ENCODE measurements at places on chromosomes 1 and 21.

GRCh38 chr1:234540404-234540762, 61.4 kb upstream of the TARBP1 start:
- no peak for DNase-seq

DNA sequence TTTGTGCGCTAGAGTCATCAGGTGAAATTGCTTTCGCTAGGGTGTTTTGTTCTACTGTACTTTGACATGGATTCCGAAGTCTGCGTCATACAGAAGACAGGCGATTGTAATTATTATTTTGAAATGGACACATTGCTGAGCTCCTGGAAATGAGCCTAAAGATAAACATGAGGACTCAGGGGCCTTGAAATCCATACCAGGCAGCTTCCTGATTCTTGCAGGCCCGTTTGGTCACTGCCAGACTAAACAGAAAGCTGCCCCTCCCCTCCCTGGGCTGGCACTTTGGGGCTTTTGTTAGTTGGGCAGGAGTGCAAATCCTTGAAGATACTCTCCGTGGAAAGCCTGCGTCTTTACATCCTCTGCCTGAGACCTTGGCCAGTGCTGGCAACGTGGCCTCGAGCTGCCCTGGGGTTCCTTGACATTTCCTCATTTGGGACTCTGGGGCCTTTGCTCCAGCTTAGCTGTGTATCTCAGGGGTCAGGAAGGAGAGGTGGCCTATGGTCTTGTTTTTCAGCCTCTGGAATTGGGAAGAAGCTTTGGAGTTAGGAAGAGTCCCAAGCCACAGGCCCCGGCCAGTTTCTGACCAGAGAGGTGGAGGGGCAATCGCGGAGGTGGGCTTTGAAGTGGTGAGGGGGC, 26.9 kb upstream of the KCNE2 start:
- DNase-seq: no peak

DNA sequence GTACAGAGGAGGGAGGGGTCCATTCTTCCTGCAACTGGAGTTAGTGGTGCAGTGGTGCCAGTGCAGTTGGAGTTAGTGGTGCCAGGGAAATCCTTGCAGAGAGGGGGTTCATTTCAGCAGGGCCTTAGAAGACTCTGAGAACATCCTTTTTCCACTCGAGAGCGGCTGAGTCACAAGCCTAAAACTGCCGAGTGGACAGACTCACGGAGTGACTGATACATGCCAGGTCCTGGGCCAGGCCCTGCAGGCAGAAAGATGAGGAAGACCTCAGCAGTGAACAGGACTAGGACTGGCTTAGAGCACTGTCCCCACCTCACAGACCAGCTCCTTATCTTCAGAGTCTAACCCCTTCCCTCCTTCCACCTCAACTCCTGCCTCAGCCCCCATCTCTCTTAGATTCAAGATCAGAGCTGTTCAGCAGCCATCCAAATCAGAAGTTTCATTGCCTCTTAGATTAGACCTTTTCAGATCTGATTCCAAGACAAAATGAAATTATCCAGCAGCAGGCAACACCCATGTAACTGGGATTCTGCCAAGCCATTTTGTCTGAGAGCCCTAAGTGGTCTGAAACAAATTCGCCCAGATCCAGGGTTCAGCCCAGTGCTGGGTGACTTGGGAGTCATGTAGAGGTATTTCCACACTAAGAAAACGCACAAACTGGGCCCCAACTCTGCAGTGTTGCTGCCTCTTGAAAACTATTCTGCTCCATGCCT, 12.7 kb upstream of the IKBKE start:
- DNase-seq: no peak

DNA sequence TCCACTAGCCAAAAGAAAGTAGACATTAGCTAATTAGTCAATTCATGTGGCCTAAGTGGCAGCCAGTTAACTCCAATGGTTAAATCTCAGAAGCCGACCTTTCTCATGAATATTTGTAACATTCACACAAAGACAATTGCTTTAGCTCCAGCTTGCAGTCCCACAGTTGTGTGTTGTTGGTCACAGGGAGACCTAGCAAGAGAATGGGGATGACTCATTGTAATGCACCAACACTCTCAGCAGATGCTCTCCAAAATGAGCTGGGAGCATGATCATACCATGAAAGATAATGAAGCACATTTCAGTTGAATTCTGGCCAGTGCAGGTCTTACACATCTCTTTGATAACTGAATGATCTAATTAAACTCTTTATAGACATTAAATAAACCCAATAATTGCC, 160.4 kb downstream of the HLX start:
- DNase-seq: no peak

- no peak for DNase-seq
Measured at GRCh38 chr1:203756036-203756435, 8.9 kb upstream of the LAX1 start.

- DNase-seq: no peak
Measured at GRCh38 chr1:60848583-60849188, 233.7 kb upstream of the NFIA start.

DNA sequence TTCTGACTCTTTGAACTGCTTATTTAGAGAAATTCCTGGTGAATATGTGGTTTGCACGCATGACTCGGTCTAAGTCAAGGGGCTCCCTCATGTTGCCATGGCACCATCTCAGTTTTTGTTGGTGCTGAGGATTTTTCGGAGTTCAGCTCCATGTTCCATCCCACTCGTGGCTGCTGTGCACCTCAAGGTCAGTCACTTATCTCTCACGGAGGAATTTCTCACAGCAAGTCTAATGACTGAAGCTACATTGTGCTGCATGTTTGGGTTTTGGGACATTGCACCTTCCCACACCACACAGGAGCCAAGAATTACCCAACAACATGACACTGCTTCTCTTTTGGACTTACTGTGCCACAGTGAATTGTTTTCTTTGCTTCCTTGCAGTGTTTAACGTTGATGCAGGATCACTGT, 269.9 kb downstream of the NCAM2 start:
- DNase-seq: no peak

DNA sequence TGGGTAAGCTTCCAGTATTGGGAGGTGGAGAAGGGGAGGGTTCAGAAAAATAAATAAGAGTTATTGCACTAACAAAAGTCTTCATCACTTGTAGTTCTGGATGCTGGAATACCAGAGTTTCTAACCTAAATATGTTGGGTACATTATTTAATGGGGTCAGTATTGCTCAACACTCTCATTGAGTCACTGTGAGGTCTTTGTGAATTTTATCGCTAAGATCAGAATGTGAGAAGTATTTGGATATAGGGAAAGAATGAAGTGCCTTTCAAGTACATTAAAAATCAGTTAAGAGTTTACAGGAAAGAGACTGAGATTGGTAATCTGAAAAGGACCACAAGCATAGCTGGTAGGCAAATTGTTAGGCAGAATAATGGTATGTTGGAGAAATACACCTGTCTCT, 8.8 kb downstream of the SNRPE start:
- DNase-seq: no peak

DNA sequence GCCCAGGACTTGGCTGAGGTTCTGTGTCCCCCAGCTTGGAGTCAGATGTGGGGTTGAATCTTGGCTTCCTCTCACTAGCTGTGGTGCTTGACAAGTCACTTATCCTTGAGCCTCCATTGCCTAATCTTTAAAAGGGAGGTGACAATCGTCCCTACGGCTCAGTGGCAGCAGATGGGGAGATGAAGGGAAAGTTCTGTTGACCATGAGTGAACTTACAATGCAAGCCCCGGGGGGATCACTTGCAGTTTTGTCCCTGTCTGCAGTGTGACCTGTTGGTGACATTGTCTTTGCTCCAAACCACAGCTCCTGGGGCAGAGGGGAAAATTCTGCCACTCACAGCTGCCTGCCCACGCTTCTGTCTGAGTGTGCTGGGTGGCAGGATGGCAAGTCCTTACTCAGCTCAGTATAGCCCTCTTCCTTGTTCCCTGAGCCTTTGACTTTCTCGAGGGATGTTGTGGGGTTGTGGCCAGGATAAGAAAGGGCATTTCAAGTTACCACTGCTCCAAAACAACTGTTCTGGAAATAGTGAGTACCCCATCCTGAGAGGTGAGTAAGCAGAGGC, 1.7 kb downstream of the PCSK9 start:
- DNase-seq: no peak

DNA sequence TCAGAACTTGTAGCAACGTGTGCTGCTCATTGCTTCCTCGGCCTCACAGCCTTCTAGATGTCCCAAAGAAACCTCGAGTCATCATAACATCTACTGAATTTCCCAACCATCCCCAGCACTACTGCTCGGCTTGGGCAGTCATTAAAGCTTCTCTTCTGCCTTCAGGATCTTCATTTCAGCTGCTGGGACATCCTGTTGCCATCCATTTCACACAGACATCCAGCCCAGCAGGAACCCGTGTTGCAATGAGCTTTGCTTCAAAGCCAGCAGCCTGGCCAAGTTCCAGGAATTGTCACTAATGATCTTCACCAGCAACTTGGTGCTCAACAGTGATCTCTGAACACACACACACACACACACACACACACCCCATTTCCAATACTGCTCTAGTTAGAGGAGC, 18.5 kb downstream of the WLS start:
- DNase-seq: no peak

DNA sequence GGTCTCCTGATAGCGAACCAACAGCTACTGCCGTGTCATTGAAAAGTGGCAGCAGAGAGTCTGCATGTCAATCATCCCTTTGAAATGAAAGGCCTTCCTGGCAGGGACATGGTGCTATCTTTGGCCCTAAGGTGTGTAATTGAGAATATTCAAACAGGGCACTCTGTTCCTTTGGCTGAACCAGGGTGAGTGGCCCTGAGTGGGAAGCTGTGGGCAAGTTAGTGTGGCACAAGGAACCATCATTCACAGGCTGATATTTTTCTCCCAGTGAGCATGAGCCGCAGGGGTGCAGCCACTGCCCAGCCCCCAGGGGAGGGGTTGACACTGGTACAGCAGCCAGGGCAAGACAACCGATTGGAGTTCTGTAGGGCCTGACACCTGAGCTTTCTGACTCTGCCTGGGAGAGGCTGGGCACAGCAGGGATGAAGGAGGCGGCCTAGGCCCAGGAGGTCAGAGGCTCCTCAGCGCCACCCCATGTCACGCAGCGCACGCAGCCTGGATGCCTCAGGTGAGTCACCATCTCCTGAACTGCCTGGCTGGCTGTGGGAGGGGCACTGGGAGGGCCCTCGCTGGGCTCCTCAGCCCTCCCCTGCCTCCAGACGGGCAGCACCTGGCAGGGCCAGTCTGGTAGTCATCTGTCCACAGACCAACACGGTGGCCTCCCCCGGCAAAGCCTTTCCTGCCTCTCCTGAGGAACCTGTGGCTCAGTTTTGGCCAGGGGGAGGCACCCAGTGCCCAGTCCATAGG, 13.2 kb downstream of the QSOX1 start:
- no peak for DNase-seq

- DNase-seq: peak; percentile 85
Measured at GRCh38 chr21:43727519-43728153, 8.7 kb downstream of the PDXK start.

GRCh38 chr21:15928196-15928595, 198.4 kb downstream of the USP25 start:
- no peak for DNase-seq

- DNase-seq: no peak
Measured at GRCh38 chr1:78079580-78079979, 33.8 kb downstream of the GIPC2 start.

DNA sequence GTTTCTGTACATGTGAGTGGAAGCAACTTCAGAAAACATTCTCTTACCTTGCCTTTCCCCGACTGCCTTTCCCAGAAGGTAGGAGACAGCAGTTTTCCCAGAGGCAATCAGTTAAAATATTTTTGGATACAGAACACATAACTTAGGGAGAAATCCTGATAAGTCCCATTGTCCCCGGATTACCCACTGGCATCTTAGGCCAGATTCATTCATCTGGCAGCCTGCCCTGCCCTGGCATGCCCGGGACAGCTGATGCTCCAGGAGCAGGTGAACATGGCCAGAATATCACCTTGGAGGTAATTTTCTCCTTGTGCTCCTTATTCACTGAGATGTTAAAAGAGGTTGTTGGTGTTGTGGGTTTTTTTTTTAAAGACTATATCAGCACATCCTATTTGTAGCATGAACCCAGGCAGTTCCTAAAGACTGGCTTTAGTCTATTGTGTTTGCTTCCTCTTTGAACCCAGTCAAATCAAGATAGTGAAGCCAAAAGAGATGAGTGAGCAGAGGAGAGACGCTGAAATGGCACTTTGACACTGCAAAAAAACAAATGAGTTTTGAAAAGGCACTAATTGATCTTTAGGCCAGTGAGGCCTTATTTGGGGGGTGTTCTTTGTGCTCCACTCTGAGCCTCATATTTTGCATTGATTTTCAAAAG, 139.6 kb downstream of the PLPP3 start:
- no peak for DNase-seq

- no peak for DNase-seq
Measured at GRCh38 chr21:46009951-46010705, 28.6 kb downstream of the COL6A1 start.

DNA sequence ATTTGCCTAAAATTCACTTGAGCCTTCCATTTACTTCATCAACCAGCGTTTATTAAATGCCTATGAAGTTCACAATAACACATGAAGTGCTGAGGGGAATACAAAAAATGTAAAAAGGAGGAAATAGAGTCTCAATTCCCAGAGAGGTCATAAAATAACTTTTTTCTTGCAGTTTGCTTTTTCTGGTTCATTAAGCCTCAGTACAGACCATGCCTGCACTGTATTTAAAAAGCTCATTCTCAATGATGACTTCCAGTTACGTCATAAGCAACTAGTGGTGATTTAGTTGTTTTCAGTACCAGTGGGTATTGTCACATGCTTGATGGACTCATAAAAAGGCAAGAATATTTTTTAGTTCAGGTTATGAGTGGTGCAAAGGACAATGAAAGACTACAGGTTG, 160.1 kb upstream of the UBE2U start:
- no peak for DNase-seq

DNA sequence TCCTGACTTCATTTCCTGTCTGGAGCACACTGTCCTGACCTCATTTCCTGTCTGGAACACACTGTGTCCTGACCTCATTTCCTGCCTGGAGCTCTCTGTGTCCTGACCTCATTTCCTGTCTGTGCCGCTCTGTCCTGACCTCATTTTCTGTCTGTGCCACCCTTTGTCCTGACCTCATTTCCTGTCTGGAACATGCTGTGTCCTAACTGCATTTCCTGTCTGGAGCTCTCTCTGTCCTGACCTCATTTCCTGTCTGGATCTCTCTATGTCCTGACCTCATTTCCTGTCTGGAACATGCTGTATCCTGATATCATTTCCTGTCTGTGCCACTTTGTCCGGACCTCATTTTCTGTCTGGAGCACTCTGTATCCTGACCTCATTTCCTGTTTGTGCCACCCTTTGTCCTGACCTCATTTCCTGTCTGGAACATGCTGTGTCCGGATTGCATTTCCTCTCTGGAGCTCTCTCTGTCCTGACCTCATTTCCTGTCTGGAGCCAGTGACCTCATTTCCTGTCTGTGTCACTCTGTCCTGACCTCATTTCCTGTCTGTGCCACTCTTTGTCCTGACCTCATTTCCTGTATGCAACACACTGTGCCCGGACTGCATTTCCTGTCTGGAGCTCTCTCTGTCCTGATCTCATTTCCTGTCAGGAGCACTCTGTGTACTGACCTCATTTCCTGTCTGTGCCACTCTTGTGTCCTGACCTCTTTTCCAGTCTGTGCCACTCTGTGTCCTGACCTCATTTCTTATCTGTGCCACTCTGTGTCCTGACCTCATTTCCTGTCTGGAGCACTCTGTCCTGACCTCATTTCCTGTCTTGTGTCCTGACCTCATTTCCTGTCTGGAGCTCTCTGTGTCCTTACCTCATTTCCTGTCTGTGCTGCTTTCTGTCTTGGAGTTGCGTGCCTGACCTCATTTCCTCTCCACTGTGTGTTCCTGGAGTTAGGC, 27.6 kb downstream of the SKI start:
- peak; percentile 21 for DNase-seq

Data from glutamatergic neuron (in vitro differentiated cells).